Subcutaneous adipose tissue (tissue), 4 donors: ENCODE measurements at places on chromosomes 1 and 21. TPM values are rescaled to one million over a fixed set of nuclear protein-coding genes. Genes with fewer than 3 reads are reported as not detected.

Gene RCSD1
- total RNA-seq = 32.8 TPM

Gene PCBP3
- total RNA-seq = 5.3 TPM

Gene HTR1D
- not detected for total RNA-seq

Gene TMPRSS3
- total RNA-seq = not detected

Gene TP73
- not detected for total RNA-seq
